ENCODE measurements at places on chromosomes 5 and 9.

DNA sequence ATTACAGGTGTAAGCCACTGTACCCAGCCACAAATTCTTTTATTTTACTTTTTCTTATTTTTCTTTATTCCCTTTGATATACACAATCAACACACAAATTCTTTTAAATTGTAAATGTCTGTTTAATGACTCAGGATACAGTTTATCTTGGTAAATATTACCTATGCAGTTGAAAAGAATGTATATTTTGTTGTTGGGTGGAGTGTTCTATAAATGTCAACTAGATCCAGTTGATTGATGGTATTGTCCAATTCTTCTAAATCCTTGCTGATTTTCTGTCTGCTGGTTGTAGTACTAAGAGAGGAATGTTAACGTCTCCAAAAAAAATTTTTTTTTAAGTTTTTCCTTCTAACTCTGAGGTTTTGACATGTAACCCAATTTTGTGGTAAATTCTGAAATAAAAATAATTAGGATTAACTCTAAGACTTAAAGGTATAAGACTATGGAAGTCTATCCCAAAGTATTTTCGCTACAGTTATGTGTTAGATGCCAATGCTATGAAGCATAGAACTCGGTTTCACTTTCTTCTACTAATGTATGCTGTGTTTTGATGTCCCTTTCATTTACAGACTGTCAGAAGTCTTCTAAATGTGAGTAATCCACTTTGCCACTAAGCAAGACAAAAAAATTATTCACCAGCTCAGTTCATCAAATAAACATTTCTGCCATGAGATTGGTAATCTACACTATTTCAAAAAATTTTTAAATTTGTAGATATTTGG lies 720.2 kb upstream of the C9orf72 start:
- no peak for DNase-seq
- H3K36me3 ChIP-seq: no peaks in the 10 kb centered on the region
- H3K4me3 ChIP-seq: no peak overlapping the region
- H3K27ac ChIP-seq: no peak overlapping the region
- H3K4me1 ChIP-seq: no peaks in the 10 kb centered on the region
- H3K27me3 ChIP-seq: no peaks in the 10 kb centered on the region

- peaks cover 62% of the 10 kb centered on the region for H3K4me1 ChIP-seq
- no peak for DNase-seq
- H3K27ac ChIP-seq: no peak overlapping the region
- no peak overlapping the region for H3K4me3 ChIP-seq
These were observed 16.3 kb downstream of the ADAM19 start for GRCh38 chr5:157559301-157559700.

DNA sequence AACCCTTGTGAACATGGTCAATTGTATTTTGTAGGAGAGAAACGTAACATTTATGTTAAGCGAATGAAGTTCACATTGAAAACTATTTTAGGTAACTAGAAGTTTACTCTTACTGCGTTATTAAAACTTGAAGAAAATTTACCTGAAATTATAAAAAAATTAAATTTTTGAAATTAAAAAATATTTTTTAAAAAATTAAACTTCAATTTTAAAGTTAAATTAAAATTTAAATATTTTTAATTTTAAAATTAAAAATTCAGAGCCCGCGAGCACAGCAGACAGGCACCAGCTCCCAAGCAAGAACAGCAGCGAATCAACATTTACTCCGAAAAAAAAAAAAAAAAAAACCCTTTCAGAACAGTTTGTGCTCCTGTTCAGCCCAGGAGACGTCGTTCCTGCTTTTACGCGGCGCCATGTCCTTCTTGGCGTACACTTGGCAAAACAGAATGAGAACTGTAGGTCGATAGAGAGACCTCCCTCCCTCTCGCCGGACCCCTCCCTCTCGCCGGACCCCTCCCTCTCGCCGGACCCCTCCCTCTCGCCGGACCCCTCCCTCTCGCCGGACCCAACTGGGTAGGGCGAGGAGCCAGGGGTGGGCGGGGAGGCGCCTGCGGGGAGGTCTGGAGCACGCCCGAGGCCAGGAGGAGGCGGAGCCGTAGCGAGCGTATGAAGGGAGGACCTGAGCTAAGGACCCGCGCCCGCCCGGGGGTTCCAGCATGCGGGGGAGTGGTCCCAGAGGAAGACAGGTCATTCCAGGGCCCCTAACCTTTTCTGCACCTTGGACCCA lies 235.8 kb downstream of the ROR2 start:
- H3K36me3 ChIP-seq: no peaks in the 10 kb centered on the region
- no peak overlapping the region for H3K27ac ChIP-seq
- no peaks in the 10 kb centered on the region for H3K4me1 ChIP-seq

DNA sequence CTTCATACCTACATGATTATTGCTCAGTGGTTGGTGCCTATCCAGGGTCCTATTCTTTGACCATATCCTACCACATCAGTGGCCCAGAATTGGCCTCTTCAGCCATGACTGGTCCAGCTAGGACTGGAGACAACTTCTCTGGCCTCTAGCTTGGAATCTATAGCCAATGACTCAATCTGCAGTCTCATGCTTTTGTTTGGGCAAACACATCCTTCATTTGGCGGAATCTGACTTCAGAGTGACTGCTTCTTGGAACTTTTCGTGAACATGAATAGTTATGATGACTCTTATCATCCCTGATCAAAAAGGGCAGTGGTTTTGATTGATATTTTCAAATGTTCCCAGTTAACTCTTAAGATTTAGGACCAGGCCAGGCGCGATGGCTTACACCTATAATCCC lies 134.1 kb downstream of the PAPPA start:
- no peaks in the 10 kb centered on the region for H3K4me1 ChIP-seq
- H3K27me3 ChIP-seq: peaks cover 2% of the 10 kb centered on the region
- no peak overlapping the region for H3K27ac ChIP-seq
- H3K36me3 ChIP-seq: no peaks in the 10 kb centered on the region
- DNase-seq: no peak
- no peak overlapping the region for H3K4me3 ChIP-seq

DNA sequence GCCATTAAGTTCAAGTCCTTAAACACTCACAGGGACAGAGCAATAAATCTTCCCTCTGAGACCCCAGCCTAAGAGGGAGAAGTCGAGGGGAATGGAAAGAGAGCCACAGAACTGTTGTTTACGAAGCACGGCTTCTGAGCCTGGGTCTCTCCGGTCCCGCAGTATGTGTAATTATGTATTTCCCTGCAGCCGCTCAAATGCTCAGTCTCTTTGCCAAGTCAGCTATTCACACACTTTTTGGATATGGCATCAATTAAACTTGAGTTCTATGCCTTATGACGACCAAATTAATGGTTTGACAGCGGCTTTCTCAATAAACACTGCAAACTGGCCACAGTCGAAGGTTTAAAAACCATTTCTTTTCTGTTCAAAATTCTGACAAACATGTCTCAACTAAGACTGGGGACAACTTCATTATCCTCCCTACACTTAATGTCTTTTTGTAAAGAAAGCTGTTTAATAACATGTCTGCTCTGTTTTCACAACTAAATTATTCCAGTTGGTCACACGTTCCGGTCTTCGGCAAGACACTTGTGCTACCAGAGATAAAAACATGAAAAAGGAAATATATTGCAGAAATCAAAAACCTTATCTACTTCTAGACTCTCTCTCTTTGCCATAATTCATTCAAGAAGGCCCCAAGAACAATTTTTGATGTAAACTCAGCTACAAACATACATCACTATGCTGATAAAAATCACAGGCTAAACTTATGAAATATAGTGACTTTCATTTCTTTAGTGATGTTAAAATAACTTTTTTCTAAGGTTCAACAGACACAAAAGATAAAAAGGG lies 203.2 kb downstream of the GAPVD1 start:
- no peak overlapping the region for H3K27ac ChIP-seq
- no peak overlapping the region for H3K4me3 ChIP-seq
- no peaks in the 10 kb centered on the region for H3K4me1 ChIP-seq
- DNase-seq: no peak
- peaks cover 30% of the 10 kb centered on the region for H3K36me3 ChIP-seq

DNA sequence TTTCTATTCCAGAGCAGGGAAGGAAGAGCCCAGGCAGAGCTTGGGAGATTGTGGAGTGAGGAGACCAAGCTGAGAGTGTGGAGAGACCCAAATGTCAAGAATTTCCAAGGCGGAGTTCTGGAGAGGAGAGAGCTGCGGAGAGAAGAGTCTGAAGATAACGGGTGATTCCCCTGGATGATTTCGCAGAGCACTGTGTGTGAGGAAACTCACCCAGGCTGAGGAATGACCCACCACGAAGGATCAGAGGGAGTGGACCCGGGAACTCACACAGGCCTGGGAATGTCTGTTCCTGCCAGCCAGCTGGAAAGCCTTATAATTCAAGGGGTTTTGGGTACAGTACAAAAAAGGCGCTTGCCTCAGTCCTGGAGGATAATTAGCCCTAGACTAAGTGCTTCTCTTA lies 94.2 kb downstream of the WNK2 start:
- H3K4me1 ChIP-seq: no peaks in the 10 kb centered on the region
- H3K36me3 ChIP-seq: no peaks in the 10 kb centered on the region
- H3K4me3 ChIP-seq: no peak overlapping the region

DNA sequence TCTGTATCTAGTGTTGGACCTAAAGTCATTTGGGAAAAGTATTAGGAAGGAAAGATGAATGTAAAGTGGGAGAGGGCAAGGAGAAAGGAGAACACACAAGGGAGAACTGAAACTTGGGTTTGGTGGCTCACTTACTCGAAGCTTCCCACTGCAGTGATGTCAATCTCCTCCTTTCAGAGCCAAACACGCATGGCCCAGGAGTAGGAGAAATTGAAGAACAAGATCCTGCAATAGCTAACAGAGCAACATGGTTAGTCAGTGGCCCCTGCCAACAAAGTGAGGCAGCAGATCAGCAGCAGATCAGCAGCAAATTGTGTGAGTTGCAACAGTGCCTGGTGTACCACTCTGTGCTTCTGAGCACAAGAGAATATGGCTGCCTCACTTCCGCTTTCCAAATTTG lies 366.4 kb downstream of the PSAT1 start:
- no peaks in the 10 kb centered on the region for H3K4me1 ChIP-seq
- H3K4me3 ChIP-seq: no peak overlapping the region
- H3K27ac ChIP-seq: no peak overlapping the region
- no peaks in the 10 kb centered on the region for H3K36me3 ChIP-seq
- no peak for DNase-seq

- no peak overlapping the region for H3K4me3 ChIP-seq
- peaks cover 18% of the 10 kb centered on the region for H3K27me3 ChIP-seq
- H3K36me3 ChIP-seq: no peaks in the 10 kb centered on the region
- DNase-seq: no peak
- no peak overlapping the region for H3K27ac ChIP-seq
- no peaks in the 10 kb centered on the region for H3K4me1 ChIP-seq
These were observed 111.7 kb upstream of the CXCL14 start for GRCh38 chr5:135690466-135690865.

- H3K27me3 ChIP-seq: peaks cover 33% of the 10 kb centered on the region
- H3K27ac ChIP-seq: no peak within 1 kb of the TSS
- peaks cover 42% of the 10 kb centered on the region for H3K4me1 ChIP-seq
- H3K4me3 ChIP-seq: peak within 1 kb of the TSS; percentile 55
- peaks cover 4% of the 10 kb centered on the region for H3K36me3 ChIP-seq
- peak; percentile 59 for DNase-seq
These were observed at the start of gene CFAP77 for GRCh38 chr9:132409828-132410528. CFAP77 (plus strand) TSS chr9:132410211; CDS start chr9:132410272, 61 bp downstream.

- no peaks in the 10 kb centered on the region for H3K4me1 ChIP-seq
- peaks cover 6% of the 10 kb centered on the region for H3K27me3 ChIP-seq
- DNase-seq: no peak
- no peak overlapping the region for H3K27ac ChIP-seq
- no peaks in the 10 kb centered on the region for H3K36me3 ChIP-seq
These were observed 12.9 kb upstream of the SLCO6A1 start for GRCh38 chr5:102511666-102512065.

DNA sequence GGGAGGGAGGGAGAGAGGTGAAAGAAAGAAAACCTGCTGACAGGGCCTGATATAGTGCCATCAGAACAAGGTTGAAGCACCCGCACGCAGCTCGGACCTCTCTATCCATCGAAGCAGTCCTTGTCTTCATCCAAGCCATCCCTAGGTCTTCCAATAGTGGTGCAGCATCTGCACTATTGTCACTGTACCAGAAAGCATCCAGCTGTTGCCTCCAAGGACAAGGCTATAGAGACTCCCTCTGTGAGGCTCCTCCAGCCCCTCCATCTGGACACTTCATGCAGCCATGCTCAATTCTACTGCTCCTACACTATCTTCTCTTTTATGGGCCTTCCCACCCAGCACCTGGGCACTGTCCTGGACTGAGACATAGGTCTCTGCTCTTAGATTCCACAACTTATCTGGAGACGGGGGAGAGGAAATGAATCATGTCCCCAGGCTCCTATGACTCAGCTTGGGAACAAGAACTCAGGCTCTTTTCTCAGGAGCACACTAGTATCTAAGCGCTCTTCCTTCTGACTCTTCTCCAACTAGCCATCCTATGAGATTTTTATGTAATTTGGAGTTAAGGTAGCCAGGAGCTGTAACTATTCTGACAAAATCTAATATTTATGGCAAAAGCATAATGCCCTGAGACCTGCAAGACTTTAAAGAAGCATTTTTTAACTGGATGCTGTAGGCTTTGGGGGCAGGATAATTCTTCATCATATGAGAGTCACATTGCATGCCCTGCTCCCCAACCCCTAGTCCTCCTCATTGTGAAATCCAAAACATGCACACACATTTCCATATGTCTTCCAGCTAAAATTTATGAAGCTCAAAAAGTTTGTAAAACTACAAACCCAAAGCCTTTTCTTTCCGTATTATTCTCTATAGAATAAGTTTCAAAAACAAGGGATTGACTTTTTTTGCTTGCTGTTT lies 446.8 kb downstream of the CCDC171 start:
- no peak overlapping the region for H3K4me3 ChIP-seq
- no peak overlapping the region for H3K27ac ChIP-seq
- no peaks in the 10 kb centered on the region for H3K27me3 ChIP-seq

- peaks cover 3% of the 10 kb centered on the region for H3K36me3 ChIP-seq
- DNase-seq: no peak
- H3K27me3 ChIP-seq: no peaks in the 10 kb centered on the region
These were observed 6.9 kb upstream of the TRAF1 start for GRCh38 chr9:120933310-120934055.

GRCh38 chr5:174287761-174288160 lies 242.3 kb downstream of the NSG2 start:
- no peak overlapping the region for H3K4me3 ChIP-seq
- no peak overlapping the region for H3K27ac ChIP-seq
- no peaks in the 10 kb centered on the region for H3K36me3 ChIP-seq
- peaks cover 11% of the 10 kb centered on the region for H3K27me3 ChIP-seq

GRCh38 chr5:88602584-88602983 lies 280.4 kb downstream of the MEF2C start:
- H3K4me1 ChIP-seq: no peaks in the 10 kb centered on the region
- DNase-seq: peak; percentile 56
- H3K27me3 ChIP-seq: peaks cover 7% of the 10 kb centered on the region
- H3K27ac ChIP-seq: no peak overlapping the region
- no peaks in the 10 kb centered on the region for H3K36me3 ChIP-seq
- no peak overlapping the region for H3K4me3 ChIP-seq

DNA sequence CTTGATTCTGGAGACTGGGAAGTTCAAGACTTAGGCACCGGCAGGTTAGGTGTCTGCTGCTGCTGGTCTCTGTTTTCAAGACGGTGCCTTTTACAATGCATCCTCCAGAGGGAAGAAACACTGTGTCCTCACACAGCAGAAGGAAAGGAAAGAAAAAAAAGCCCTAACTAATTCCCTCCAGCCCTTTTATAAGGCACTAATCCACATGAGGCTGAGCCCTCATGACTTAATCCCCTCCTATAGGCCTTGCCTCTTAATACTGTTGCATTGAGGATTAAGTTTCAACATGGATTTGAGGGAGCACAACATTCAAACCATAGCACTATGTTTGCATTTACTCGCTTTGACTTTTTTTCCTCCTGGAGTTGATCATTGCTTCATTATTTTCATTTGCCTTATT lies 585.9 kb downstream of the TLR4 start:
- H3K27me3 ChIP-seq: no peaks in the 10 kb centered on the region
- no peaks in the 10 kb centered on the region for H3K36me3 ChIP-seq
- no peak overlapping the region for H3K4me3 ChIP-seq
- no peak for DNase-seq
- no peak overlapping the region for H3K27ac ChIP-seq

All from activated CD4-positive, alpha-beta T cell treated with anti-CD3 and anti-CD28 coated beads for 36 hours (primary cell).